ENCODE measurements at places on chromosomes 3 and 15. TPM values are rescaled to one million over a fixed set of nuclear protein-coding genes. Genes with fewer than 3 reads are reported as not detected.

The LRRC2 gene
- total RNA-seq: not detected

The LRTM1 gene
- not detected for total RNA-seq

The LACTB gene
- total RNA-seq: 31.4 TPM

The A4GNT gene
- total RNA-seq: not detected

The ISLR gene
- total RNA-seq: 136 TPM

The ARGFX gene
- not detected for total RNA-seq

The GRIP2 gene
- 0.35 TPM for total RNA-seq

The CACNA2D3 gene
- total RNA-seq: under 0.01 TPM

The CIAO2A gene
- total RNA-seq: 85.9 TPM

The CAMK2N2 gene
- not detected for total RNA-seq

The INAFM2 gene
- 5.5 TPM for total RNA-seq

The ZNF148 gene
- 15.3 TPM for total RNA-seq

The SERPINI2 gene
- total RNA-seq: not detected

The TMEM108 gene
- total RNA-seq: not detected

The CD80 gene
- not detected for total RNA-seq

The PARL gene
- total RNA-seq: 42.7 TPM

The B3GALNT1 gene
- total RNA-seq: 23.6 TPM

The ATP2B2 gene
- total RNA-seq: not detected

The NEK10 gene
- total RNA-seq: 6.7 TPM

The CTXN2 gene
- not detected for total RNA-seq

The ZNF501 gene
- 3.5 TPM for total RNA-seq

The GOLGA6L10 gene
- 1.8 TPM for total RNA-seq

The CTXND1 gene
- total RNA-seq: not detected

The SLC22A14 gene
- not detected for total RNA-seq

The NOX5 gene
- total RNA-seq: 0.29 TPM

The RASL12 gene
- total RNA-seq: 12.1 TPM

The SCAANT1 gene
- total RNA-seq: not detected

The IL5RA gene
- total RNA-seq: not detected

The SNURF gene
- 2.9 TPM for total RNA-seq

The GOLGA6L26 gene
- not detected for total RNA-seq

The SEMA3B gene
- total RNA-seq: 23.0 TPM

The FANCD2OS gene
- total RNA-seq: not detected

The TXNRD3 gene
- total RNA-seq: 10.4 TPM

The HTR3E gene
- total RNA-seq: not detected

The GHRL gene
- total RNA-seq: not detected

The IL17RE gene
- total RNA-seq: 5.5 TPM

The TICRR gene
- total RNA-seq: 3.2 TPM

The CD276 gene
- 182 TPM for total RNA-seq

The PRTG gene
- 2.5 TPM for total RNA-seq

The SAMD7 gene
- total RNA-seq: not detected

The LSAMP gene
- 0.18 TPM for total RNA-seq

The EDC3 gene
- total RNA-seq: 15.3 TPM

The SSR3 gene
- total RNA-seq: 388 TPM

The CCNB2 gene
- 96.0 TPM for total RNA-seq
